Activated naive CD8-positive, alpha-beta T cell treated with anti-CD3 and anti-CD28 coated beads for 36 hours (primary cell): ENCODE measurements at places on chromosomes 7 and 10. TPM values are rescaled to one million over a fixed set of nuclear protein-coding genes. Genes with fewer than 3 reads are reported as not detected.
A peak's percentile ranks its signal among the peaks of the same experiment; 100 is the strongest.

The TRIM74 gene
- not detected for total RNA-seq

DNA sequence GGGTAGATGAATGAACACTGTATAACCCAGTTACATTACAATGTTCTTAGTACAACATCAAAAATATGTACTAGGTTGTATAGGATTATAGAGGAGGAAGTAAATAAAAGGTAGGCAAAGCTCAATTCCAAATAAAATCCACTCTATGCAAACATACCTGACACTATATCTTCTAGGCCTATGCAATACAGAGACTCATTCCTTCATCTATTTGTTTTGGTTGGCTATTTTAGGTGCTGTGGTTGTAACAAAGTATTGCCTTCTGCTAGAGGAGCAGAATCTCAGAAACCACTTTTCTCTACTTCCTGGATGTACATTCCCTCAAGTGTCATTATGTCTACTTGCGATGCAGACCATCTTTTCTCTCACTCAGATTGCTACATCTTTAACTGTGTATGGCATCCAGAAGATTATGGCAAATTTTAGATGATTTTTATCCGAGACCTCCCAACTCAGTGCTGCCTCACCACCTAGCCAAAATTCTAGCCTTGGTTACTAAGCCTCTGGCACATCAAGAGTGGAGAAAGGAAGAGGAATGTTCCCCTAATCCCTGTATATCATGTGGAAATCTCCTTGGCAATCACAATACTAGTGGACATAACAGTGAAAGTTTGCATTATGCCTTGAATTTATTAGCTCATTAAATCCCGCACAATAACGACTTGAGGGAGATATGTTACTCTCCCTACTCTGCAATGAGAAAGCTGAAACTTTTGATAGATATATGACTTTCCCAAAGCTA is 5.5 kb upstream of the TFPI2 start:
- H3K27ac ChIP-seq, result no peak overlapping the region
- no peaks in the 10 kb centered on the region for H3K36me3 ChIP-seq
- no peak for DNase-seq
- peaks cover 50% of the 10 kb centered on the region for H3K27me3 ChIP-seq
- no peaks in the 10 kb centered on the region for H3K4me1 ChIP-seq
- no peak overlapping the region for H3K4me3 ChIP-seq

DNA sequence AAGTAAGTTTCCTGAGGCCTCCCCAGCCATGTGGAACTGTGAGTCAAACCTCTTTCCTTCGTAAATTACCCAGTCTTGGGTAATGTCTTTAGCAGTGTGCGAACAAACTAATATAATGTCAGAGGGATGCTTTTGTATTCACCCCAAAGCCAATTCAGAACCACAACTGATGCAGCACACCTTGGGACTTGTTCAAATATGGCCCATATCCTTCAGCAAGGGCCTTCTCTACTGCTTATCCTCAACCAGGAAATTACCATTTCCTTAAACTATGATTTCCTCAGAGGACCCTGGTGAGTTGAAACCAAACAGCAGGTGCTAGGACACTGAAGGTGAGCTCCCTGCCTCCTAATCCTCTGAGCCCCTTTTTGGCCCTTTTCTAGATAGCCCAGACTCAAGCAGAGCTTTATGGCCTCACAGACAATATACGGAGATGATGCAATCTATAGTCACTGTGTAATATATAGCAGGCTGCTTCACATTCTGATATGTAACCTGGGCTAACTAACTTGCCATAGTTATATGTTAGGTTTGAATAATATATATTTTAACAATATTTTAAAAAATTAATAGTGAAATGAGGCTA is 15.2 kb downstream of the SRI start:
- no peak for DNase-seq
- H3K4me1 ChIP-seq, result peaks cover 19% of the 10 kb centered on the region
- peaks cover 26% of the 10 kb centered on the region for H3K36me3 ChIP-seq
- H3K27ac ChIP-seq, result peak overlapping the region; percentile 40
- H3K4me3 ChIP-seq, result no peak overlapping the region

The HSPA12A gene
- 0.08 TPM for total RNA-seq

- no peaks in the 10 kb centered on the region for H3K36me3 ChIP-seq
Observed at GRCh38 chr10:78278058-78278404, 244.4 kb downstream of the RPS24 start.

- DNase-seq, result no peak
- H3K27me3 ChIP-seq, result no peaks in the 10 kb centered on the region
- H3K4me1 ChIP-seq, result peaks cover 6% of the 10 kb centered on the region
Observed at GRCh38 chr10:62543571-62544355, 169.6 kb downstream of the ZNF365 start.

- H3K27me3 ChIP-seq, result no peaks in the 10 kb centered on the region
- no peak overlapping the region for H3K27ac ChIP-seq
- DNase-seq, result no peak
- H3K4me1 ChIP-seq, result no peaks in the 10 kb centered on the region
- H3K36me3 ChIP-seq, result peaks cover 4% of the 10 kb centered on the region
- H3K4me3 ChIP-seq, result no peak overlapping the region
Observed at GRCh38 chr10:71333129-71333887, 14.2 kb downstream of the SLC29A3 start.

The PHKG1 gene
- total RNA-seq, result 1.3 TPM

DNA sequence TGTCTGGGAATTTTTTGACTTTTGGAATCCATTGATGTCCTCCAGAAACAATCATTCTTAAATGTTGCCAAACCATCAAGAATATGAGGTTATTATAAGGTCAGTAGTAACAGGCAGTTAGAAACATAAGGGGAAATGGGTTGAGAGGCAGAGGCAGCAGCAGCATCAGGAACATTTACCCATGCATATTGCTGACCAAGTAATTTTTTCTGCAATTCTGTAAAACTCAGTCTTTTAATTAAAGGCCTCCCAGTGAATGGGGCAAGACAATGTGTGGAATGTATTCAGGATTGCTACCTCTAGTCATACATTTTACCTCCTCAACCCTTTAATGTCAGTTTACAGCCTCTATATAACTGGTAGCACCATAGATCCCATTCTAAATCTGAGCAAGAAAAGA is 66.5 kb upstream of the SKAP2 start:
- peaks cover 14% of the 10 kb centered on the region for H3K27me3 ChIP-seq
- H3K4me1 ChIP-seq, result peaks cover 2% of the 10 kb centered on the region
- DNase-seq, result no peak
- H3K4me3 ChIP-seq, result no peak overlapping the region

GRCh38 chr7:57638666-57639065 is 188.7 kb downstream of the ZNF716 start:
- H3K4me1 ChIP-seq, result no peaks in the 10 kb centered on the region
- H3K36me3 ChIP-seq, result no peaks in the 10 kb centered on the region
